Activated CD4-positive, alpha-beta T cell treated with anti-CD3 and anti-CD28 coated beads, Interleukin-2, amount 10 ng/mL, durations not matched to agents 7 days and 5 days (primary cell): ENCODE measurements at places on chromosomes 5 and 9.

- no peak for DNase-seq
These were observed 8.8 kb downstream of the SPACA9 start for GRCh38 chr9:132887181-132888120.

GRCh38 chr5:181114284-181114843, 16.6 kb downstream of the OR2V1 start:
- DNase-seq = no peak

GRCh38 chr5:64437496-64437895, 68.3 kb upstream of the RGS7BP start:
- no peak for DNase-seq

- DNase-seq = no peak
These were observed 76.9 kb upstream of the CDH6 start for GRCh38 chr5:31116466-31117031.

GRCh38 chr9:38092200-38092524, 23.1 kb upstream of the SHB start:
- no peak for DNase-seq

DNA sequence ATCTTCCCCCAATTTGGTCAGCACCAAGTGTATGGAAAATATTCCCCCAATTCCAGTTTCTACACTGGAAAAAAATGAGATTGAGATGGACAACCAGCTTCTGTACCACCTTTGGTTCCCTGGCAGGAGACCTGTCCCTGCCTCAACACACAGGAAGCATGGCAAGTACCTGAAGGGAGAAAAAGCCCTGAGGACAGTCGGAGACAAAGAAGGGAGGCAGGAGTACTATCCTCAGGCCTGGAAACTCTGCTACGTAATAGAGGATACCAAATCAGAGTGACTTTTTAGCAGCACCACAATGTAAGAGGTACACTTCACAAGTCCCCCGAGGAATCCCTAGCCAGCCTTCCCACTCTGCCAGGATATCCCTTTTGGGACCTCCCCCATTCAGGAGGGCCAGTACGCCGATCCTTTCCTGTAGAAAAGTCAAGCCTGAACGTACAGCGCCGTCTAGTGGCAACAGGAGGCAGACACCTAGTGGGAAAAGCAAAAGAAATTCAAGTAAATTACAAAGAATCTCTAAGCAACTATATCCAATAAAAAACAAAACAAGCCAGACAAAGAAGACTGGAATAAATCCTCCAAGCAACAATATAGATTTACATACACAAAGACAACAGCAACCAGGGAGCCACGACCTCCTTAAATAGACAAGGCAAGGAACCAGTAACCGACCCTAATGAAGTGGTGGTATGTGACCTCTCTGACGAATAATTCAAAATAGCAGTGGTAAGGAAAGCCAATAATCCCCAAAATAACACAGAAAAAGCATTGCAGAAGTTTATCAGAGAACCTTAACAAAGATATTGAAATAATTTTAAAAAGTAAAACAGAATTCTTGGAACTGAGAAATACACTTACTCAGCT, 63.3 kb upstream of the SLCO6A1 start:
- peak; percentile 7 for DNase-seq
